ENCODE measurements at places on chromosomes 2 and 18. TPM values are rescaled to one million over a fixed set of nuclear protein-coding genes. Genes with fewer than 3 reads are reported as not detected.
A peak's percentile ranks its signal among the peaks of the same experiment; 100 is the strongest.

GRCh38 chr2:2263196-2263829 is 67.8 kb downstream of the MYT1L start:
- no peak for DNase-seq

GRCh38 chr2:172782506-172783164 is 47.0 kb downstream of the RAPGEF4 start:
- no peak for DNase-seq

DNA sequence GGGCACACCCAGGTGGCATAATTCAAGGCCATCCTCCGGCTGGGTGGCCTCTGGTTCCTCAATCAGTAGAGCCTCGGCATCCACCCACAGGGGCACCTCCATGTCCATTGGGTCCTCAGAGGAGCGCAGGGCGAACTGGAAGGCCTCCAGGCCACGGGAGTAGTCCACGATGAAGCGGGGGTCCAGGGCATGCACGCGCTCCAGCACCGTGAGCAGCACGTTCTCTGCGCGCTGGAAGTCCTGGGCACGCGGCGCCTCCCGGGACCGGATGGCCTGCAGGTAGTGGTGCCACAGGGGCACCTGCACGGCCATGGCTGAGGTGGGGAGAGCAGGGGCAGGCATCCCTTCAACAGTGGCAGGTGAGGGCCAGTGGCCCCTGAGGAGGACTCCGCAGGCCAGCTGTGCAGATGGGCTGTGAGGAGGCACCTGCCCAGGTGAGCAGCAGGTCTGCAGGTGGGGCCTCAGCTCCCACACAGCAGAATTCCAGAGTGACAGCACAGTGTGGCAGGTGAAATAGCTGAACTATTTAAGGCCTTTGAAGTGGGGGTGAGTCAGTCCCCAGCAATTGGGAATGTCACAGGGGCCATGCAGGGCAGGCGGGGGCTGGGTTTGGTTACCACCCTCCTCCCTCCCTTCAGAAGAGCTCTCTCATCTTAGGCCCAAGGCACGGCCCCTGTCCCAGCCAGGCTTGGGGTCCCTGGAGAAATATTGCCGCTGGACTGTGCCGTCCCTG is at the start of gene MAB21L4:
MAB21L4 (minus strand) TSS at position 501 of the 733 bp plus-strand sequence; CDS start at position 342, 159 bp downstream.
- DNase-seq: no peak

- no peak for DNase-seq
Observed at GRCh38 chr2:57105694-57106093, 921.9 kb downstream of the CCDC85A start.

HOXD10 gene
- not detected for total RNA-seq

DOK1 gene
- total RNA-seq: 34.4 TPM

TMEFF2 gene
- total RNA-seq: not detected

POMC gene
- total RNA-seq: 3.4 TPM

DNA sequence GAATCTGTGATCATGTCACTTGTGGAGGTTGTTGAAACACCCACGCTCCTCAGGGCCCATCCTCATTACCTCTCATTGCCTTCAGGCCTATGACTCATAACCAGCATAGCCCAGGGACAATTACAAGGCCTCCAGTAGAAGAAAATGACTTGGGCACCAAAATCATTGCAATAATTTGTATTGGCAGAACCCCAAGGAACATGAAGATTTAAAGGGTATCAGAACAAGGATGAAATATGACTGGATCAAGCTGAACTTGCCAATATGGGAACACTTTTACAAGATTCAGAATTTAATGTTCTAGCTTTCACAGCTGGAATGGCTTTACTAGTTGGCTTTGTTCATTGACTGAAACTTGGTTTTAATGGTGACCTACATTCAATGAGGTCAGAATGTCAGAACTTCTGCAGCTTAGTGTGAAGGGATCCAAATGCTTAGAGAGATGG is 156.4 kb downstream of the COPS8 start:
- DNase-seq: no peak

DNA sequence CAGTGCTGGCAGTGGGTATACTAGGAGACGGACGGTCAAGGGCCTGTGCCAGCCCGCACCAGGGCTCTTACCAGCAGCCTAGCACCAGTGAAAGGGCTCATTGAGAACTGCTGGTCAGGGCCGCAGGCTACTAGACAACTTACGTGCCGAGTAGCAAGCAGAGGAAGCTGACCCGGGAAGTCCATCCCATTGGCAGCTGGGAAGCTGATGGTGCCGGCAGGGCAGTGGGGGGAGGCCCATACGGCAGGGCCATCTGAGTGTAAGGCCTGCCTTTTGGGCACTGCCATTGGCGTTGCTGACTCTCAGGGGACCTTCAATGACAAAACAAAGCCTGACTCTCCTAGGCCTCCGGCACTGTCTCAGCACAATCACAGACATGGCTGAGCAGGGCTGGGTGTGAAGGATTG is 20.6 kb downstream of the EFR3B start:
- no peak for DNase-seq

DNA sequence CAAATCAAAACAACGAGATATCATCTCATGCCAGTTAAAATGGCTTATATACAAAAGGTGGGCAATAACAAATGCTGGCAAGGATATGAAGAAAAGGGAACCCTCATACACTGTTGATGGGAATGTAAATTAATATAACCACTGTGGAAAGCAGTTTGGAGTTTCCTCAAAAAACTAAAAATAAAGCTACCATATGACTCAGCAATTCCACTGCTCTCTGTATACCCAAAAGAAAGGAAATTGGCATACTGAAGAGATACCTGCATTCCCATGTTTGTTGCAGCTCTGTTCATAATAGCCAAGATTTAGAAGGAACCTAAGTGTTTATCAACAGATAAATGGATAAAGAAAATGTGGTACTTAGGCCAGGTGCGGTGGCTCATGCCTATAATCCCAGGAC is 124.8 kb downstream of the MSTN start:
- no peak for DNase-seq

GRCh38 chr18:79583984-79584401 is 95.6 kb upstream of the CTDP1 start:
- peak; percentile 35 for DNase-seq

DNA sequence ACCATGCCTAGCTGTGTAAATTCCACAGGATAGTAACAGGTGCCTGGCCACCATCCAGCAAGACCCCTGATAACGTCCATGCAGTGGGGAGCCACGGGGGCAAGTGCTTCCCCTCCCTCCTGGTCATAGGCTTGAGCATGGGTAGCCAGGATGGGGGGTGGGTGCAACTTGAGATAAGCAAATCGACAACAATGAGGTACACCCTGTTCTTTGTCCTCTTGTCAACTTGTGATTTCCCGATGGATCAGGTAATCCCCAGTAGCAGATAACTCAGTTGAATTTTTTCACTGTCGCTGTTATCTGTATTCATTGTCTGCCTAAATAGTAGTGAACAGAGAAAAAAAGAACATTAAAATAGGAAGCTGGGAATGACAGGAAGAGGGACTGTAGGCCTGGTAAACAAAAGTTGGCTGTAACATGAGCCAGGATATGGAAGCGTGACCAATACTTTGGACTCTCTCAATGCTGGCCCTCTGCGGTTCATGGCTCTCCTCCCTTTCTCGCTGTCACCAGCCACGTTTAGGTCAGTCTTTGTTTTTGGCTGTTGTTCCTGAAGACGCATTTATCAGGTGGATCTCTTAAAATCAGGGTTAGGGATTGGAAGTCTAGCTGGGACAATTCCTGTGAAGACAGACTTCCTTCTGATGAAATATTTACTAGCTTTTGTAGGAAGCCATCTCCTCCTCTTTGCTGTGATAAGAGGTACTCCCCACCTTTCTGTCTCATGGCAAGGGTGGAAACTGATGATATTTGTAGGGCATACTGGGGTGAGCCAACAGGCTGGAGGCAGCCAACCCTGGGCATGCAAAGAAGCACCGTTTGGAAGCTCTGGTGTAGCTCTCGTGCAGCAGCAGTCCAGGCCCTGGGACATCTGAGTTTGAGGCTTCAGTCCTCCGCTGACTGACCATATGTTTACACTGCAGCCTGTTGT is 42.4 kb downstream of the TCF7L1 start:
- DNase-seq: no peak

- DNase-seq: no peak
Observed at GRCh38 chr2:236825989-236826510, 256.4 kb downstream of the ACKR3 start.

FAM237A gene
- not detected for total RNA-seq

GRCh38 chr18:47547539-47548202 is 296.2 kb upstream of the SKOR2 start:
- DNase-seq: no peak

DNA sequence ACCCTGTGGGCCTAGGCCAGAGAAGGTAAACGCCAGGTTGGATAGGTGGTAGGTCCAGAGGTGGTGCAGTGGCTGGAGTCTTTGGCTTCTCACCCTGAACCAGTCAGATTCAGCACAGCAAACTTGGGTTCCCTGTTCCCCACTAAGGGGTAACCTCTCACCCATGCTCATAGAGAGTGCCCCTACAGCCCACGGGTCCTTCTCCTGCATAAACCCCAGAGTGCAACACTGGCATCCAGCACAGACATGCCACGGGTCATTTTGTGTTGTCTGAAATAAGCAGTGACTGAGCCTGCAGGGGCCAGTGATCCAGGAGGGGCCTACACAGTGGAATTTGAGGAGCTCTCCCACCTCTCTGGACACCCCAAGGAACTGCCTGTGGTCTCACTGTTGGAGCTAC is 40.5 kb upstream of the ATP6V1B1 start:
- peak; percentile 49 for DNase-seq

GRCh38 chr2:214800180-214800579 is 9.3 kb downstream of the BARD1 start:
- DNase-seq: no peak

DNA sequence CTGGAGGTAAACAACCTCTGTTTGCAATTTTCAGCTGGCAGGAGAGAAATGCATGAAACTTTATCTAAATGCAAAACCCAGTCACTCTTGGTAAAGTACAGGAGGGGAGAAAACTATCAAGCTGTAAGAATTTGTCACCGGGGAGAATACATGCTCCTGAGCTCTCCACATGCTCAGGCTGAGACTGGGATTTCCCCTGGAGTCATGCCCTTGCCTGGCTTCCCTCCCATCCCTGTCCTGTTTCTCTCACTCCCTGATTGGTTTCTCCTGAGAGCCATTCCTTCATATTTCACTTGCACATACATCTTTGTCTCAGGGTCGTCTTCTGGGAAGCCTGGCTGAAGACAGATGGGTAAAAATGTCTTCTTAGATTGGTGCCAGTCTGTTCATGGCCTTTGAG is 52.9 kb upstream of the SPATS2L start:
- DNase-seq: no peak

SLC35F5 gene
- 39.7 TPM for total RNA-seq

DNA sequence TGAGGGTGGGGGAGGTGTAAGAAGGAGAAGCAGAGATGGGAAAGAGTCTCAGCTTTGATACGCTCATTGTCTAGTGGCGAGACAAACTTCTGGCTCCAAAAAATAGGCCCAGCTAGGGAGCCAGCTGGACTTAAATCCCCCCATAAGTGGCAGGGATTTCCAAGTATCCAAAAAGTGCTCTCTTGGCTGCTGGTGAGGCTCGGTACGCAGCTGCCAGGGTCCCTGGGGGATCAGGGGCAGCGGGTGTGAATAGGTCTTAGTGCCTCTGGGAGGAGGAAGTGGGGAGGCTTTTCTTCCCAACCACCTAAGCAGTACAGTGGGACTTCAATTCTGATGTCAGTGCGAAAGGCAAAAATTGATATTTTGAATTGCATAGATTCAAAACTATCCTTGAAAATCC is 73.5 kb downstream of the ALK start:
- no peak for DNase-seq

- DNase-seq: no peak
Observed at GRCh38 chr2:36367486-36367885, 11.9 kb downstream of the CRIM1 start.

GRCh38 chr2:27573452-27573851 is 9.4 kb upstream of the ZNF512 start:
- DNase-seq: no peak

- no peak for DNase-seq
Observed at GRCh38 chr18:48829443-48830149, 121.2 kb downstream of the SMAD7 start.

NEURL3 gene
- not detected for total RNA-seq

- no peak for DNase-seq
Observed at GRCh38 chr2:235606004-235606715, 112.3 kb downstream of the AGAP1 start.

UGT1A10 gene
- total RNA-seq: not detected

GRCh38 chr2:7020468-7020867 is 103.3 kb downstream of the RNF144A start:
- no peak for DNase-seq

TLX2 gene
- 0.95 TPM for total RNA-seq

DNA sequence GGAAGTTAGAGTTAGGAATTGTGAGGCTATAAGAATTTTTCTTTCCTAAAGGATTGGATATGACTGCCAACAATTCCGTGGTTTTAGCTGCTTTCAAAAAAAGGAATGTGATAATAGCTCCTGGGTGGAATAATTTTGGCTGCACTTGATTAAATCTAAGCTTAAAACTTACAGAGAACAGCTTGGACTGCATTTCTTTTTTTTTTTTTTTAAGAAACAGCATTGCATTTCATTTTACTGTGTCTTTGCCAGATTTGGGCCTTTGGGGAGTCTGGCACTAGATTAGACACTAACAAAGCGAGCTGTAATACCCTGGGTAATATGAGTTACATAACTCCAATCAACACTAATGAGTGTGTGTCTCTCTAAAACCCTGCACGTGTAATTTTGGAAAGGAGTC is 37.8 kb upstream of the ZNF397 start:
- no peak for DNase-seq

DNA sequence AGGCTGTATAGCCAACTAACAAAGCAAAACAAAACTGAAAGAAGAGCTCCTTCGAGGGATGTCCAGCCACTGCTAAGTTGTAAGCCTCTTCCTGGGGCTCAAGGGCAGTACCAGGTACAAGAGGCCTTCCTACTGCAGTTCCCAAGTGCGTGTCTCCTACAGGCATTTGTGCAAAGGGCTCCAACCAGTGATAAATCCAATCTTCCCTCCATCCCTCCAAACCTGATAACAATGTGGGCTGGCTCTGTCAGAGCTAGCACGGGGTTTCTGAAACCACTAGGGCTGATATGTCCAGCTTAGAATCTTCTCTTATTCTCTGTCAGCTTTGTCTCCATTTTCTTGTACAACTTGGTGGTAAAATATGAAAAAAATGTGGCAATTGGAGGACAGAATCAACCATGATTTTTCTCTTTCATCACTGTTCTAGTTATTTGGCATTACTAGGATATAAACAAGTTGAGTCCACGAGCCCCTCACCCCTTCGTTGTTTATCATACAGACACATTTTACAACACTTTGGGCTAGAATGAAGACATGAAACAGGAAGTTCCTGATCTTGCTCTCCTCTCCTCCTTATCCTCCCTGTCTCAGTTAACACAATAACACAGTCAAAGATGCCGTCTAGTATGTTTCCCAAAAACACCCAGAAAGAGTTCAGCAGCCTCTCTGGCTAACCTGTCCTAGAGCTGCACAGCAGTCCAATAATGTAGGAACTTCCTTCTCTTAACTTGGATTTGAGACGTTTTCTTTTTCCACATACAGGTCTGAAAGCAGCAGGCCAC is 35.4 kb upstream of the WIPF1 start:
- DNase-seq: no peak

DNA sequence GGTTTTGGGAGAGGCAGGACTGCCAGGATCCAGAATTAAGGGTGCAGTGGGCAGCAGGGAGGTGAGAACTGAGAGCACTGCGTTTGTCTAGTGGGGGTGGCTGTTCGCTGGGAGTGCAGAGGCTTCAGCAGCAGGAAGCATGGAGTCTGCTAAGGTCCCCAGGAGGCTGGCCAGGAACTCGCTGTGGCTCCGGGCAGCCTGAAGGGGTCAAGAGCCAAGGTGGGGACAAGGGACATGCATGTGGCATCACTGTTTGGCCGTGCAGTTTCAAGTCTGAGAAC is 43.2 kb upstream of the SEMA4C start:
- no peak for DNase-seq

Data from natural killer cell treated with Interleukin-12 subunit alpha and Interleukin-12 subunit beta and Interleukin-15 and Interleukin-18, amount 100 ng/mL, for 72 hours (primary cell).